ENCODE measurements at places on chromosomes 4 and X. TPM values are rescaled to one million over a fixed set of nuclear protein-coding genes. Genes with fewer than 3 reads are reported as not detected.

GNRHR gene
- not detected for total RNA-seq

MTNR1A gene
- total RNA-seq = 0.23 TPM

NDST3 gene
- 2.4 TPM for total RNA-seq

NOX1 gene
- total RNA-seq = not detected

P2RY10 gene
- total RNA-seq = not detected

NEUROG2 gene
- not detected for total RNA-seq

Measured in smooth muscle cell of the umbilical artery (primary cell).